GM12865 (cell line): ENCODE measurements at places on chromosomes 13 and 19.

GRCh38 chr13:41267106-41267505 lies 3.7 kb upstream of the MTRF1 start:
- DNase-seq: no peak

- DNase-seq: peak; percentile 26
These were observed 1.1 kb upstream of the PSMC4 start for GRCh38 chr19:39969681-39970424.

DNA sequence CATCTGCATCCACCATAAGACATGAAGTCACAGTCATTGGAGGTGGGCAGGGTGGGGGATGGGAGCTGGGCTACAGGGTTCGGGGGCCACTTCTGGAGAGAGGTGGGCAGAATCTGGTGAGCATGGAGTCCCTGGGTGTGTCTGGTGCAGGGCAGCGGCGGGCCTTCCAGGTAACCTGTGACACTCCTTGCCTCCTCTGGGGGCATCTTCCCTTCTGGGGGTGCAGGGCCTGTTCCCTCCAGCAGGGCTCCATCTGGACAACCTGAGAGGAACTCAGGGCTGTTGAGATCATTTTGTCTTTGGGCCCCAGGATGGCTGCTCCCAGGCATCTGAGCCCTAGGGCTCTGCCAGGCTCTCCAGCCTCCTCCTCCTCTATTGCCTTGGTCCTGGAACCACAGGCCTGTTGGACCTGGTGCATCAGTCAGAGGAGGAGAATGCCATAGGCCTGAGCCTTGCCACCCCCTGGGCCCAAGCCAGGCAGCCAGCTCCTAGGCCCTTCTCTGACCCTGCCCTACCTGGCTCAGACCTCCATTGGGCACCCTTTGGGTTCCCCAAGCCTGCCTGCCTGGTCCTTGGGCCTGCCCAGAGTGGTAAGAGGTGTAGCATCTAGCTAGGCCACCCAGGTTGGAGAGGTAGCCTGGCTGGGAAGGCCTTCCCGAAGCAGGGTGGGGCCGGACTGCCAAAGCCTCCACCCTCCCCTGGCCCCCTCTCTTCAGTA lies 13.4 kb downstream of the LYL1 start:
- DNase-seq: peak; percentile 35

GRCh38 chr13:114080739-114081561 lies 51.5 kb downstream of the RASA3 start:
- no peak for DNase-seq

DNA sequence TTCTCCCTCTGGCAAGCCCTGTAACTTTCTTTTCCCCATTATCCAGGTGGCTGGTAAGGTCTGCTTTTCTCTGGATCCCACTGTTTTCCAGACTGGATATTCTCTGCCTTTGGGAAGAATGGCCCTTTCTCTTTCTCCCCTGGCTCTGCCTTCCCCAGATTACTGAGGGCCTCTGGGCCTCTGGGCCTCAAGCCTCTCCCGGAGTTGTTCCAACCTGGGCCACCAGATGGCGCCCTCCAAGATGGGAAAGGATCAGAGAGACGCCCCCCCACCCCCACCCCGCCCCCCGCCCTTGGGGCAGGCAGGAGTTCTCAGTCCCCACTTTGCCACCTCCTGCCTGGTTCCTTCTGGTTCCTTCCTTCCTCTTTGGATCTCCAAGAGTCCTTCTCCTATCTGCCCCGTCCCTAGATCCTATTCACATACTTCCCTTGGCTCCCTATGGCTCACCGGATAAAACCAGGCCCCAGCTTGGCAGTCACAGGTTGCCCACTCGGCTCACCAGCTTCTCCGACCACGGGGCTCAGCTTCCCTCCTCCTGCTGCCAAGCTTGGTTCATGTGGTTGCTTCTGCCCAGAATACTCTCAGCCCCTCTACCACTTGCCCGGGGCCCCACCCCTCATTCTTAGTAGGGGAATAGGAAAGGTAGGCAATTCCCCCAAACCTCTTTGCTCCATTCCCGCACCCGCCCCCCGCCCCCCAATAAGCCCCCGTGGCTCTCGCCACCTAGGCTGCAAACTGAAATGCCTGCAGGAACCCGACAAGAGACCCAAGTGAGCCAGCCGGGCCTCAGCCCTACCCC lies 13.1 kb downstream of the EPS8L1 start:
- peak; percentile 65 for DNase-seq

- DNase-seq: no peak
These were observed 2.6 kb downstream of the AP1M1 start for GRCh38 chr19:16200038-16201010.

DNA sequence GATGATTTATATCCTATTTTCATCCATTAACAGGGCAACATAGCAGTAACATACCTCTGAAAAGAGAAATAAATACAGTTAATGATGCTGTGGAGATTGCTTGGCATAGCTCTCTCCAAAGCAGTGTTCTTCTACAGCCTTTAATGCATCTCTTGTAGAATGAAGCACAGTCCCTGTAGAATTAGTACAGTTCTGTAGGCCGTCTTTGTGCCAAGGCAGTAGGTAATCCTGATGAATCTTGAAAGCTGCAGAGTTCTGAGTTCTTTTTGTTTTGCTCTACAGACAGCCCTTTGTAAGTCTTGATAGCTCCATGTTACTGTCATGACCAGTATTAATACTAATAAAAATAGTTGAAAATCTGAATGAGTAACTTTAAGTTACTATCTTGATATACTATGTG lies 184.2 kb downstream of the MAB21L1 start:
- no peak for DNase-seq

DNA sequence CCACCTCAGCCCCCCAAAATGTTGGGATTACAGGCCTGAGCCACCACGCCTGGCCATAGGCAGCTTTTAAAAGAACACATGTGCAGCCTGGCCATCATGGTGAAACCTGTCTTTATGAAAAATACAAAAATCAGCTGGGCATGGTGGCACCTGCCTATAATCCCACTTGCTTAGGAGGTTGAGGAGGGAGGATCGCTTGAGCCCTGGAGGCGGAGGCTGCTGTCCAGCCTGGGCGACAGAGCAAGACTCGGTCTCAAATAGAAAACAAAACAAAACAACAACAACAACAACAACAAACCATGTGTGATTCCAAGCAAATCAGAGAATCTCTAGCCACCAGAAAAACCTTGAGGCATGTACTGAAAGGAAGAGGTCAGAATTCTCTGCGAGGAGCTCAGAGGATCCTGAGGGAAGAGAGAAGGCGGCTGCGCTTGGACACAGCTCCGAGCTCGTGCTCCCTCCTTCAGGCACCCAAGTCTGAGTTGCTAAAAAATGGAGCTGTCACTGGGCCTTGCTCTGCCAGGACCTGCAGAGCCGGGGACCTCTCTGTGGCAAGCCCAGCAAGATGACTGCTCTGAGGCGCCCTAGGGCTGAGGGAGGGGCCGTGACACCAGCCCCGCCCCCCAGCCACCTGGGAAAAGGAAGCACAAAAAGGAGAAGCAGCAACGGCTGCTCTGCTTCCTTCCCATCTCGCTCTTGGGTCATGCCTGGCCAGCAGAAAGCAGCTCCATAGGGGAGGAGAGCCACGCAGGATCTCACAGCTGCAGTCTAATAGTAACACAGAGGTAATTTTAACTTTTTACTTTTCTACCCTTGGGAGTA lies at the start of gene ARL11:
TSS of gene ARL11 (plus strand) at position 677 of the 822 bp plus-strand sequence. CDS start 1,941 bp downstream, outside the sequence.
- DNase-seq: peak; percentile 89

GRCh38 chr19:43028866-43029265 lies 2.6 kb upstream of the PSG11 start:
- no peak for DNase-seq

GRCh38 chr19:42166316-42166715 lies 34.1 kb upstream of the POU2F2 start:
- DNase-seq: no peak

DNA sequence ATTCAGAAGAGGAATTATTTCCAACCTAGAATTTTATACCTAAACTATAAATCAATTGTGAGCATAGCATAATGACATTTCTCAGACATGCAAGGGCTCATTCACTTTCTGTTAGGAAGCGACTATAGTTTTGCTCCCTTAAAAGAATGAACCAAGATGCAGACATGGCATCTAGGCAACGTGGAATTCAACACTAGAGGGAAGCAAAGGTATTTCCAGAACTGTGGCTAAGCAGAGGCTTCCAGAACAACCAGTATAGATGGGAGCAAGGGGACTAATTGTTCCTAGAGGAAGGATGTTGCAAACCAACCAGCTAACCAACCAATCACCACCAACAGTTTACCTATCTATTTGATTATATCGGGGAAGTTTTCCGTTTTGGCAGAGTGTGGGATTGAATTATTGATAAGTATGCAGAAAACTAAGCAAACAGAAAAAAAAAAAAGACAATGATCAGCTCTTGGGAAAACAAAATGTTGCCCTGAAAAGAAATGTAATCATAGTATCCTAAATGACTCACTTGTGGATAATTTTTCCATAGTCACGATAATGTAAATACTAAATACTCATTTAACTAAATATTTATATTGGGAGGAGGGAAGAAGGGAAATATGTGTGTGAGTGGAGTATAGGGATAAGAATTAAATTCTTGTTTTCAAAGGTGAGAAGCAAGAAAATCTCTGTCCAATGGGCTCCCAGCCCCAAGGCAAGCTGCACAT lies 21.1 kb downstream of the ARL11 start:
- no peak for DNase-seq

DNA sequence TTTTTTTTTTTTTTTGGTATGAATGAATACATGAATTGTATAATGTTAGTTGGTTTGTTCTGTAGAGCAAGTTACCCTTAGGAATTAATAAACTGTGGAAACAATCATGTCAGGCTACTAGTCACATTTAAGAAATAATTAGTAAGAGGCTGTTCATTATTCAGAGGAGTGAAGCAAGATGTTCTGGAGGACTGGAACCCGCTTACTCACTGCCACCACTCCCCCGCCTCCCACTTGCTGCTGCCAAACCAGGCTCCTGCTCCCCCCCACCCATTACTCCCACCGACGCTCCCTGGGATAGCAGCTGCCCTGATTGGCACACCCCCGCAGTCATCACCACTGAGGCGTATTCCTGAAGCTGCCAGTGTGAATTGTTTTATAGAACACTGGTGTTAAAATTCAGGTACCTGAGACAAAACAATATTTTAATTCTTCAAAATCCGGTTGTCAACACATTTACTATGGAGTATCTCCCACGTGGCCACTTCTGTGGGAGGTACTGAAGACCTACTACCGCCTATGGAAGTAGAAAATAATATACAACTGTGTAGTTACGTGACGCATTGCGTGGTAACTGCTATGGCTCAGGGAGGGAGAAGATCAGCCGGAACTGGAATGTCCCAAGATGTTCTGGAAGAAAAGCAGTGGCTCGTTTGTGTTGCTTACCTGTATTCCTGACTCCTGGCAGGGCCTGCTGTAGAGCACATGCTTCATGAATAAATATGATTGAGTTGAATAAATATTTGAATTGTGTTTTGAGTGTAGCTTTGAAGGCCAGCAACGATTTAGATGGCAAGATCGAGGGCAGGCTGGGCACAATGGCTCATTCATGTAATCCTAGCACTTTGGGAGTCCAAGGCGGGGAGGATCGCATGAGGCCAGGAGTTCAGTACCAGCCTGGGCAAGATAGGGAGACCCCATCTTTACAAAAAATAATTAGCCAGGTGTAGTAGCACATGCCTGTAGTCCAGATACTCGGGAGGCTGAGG lies 1.7 kb downstream of the DPY19L3 start:
- DNase-seq: no peak

GRCh38 chr19:53876651-53877224 lies 5.3 kb upstream of the PRKCG start:
- no peak for DNase-seq

DNA sequence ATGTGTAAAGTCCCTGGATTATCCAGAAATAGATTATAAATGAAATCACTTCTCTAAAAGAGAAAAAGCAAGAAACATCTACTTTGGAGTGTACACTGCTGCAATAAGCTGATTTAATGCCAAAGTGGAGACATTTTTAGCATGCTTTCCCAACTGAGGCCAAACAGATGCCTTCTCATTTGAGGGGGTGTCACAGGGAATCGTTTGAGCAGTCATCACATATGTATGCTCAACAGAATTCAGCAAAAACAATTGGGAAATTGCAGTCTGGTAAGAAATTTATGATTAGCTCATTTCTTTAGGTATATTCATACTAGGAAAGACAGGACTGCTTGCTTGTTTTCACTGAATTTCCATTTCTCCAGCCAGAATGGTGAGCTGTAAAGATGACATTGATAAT lies 27.3 kb upstream of the TPP2 start:
- DNase-seq: no peak
